ENCODE measurements at places on chromosomes 6 and 20.
A peak's percentile ranks its signal among the peaks of the same experiment; 100 is the strongest.

GRCh38 chr6:112920994-112921393 is 573.9 kb downstream of the RFPL4B start:
- DNase-seq, result no peak

- DNase-seq, result no peak
These were observed 13.6 kb downstream of the NHSL1 start for GRCh38 chr6:138485586-138486248.

- DNase-seq, result no peak
These were observed 32.5 kb downstream of the PHACTR3 start for GRCh38 chr20:59636766-59637370.

DNA sequence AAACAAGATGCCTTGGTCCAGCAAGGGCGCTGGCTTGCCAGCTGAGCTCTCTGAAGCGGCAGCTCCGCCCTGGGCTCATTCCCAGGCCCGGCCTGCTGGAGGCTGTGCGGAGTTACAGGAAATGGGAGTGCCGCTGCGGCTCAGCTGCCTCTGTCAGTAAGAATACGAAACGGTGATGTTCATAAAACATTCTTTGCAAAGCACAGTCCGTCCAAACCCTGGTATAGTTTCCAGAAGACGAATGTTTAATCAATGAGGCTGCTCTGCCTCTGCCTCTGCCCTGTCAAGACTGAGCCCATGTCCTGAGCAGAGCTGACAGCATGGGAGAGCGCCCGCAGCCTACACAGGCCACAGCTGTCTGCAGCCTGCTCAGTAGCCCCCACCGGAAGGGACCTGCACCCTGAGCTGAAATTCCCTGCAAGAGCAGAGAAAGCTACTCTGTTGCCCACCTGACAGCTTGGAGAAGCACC is 153.3 kb upstream of the SNX9 start:
- DNase-seq, result no peak

- no peak for DNase-seq
These were observed 50.6 kb downstream of the PDSS2 start for GRCh38 chr6:107408714-107409113.

- DNase-seq, result no peak
These were observed 83.3 kb downstream of the NCR2 start for GRCh38 chr6:41418741-41419140.

GRCh38 chr6:147738099-147738498 is 229.6 kb downstream of the SAMD5 start:
- DNase-seq, result no peak

- DNase-seq, result no peak
These were observed 46.6 kb upstream of the PTGIS start for GRCh38 chr20:49614338-49615050.

GRCh38 chr6:137928286-137928685 is 61.2 kb downstream of the TNFAIP3 start:
- peak; percentile 15 for DNase-seq

- no peak for DNase-seq
These were observed 39.9 kb downstream of the PREX1 start for GRCh38 chr20:48787861-48788375.

DNA sequence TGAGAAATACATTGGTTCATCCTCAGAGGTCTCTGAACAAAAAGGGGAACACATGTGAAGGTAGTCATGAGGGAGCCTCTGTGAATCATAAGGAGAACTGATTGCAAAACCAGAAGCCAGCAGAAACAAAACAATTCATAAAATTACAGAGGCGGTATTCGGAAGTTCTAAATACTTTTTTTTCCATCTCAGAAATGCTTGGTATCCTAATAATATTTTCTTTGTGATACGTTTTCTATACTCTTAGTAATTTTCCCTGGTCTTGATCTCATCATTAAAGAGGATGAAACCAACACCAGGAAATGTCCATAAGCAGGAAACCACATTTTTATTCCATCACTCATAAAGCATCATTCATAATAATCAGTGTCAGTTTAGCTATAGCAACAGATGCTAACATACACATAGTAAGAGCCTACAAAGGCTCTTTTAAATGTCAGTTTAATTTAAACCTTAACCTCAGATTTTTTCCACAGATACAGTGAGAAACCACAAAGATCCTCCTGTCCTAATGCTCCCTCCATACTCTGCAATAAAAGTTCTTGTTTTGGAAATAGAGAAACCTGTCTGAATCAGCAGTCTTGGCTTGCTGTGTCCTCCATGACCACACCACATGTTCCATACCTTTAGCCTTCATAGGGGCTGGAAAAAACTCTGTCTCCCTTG is 29.2 kb downstream of the SGK1 start:
- DNase-seq, result no peak

GRCh38 chr6:157847846-157848245 is 24.8 kb downstream of the SNX9 start:
- no peak for DNase-seq

DNA sequence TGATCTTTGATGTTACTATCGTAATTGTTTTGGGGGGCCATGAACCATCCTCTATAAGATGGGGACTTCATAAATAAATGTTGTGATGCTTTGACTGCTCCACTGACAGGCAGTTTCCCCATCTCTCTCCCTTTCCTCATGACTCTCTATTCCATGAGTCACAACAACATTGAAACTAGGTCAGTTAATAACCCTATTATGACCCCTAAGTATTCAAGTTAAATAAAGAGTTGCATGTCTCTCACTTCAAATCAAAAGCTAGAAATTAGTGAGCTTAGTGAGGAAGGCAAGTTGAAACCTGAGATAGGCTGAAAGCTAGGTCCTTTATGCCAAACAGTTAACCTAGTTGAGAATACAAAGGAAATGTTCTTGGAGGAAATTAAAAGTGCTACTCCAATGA is 491.0 kb downstream of the HAO1 start:
- no peak for DNase-seq

GRCh38 chr6:167581637-167582036 is 245.1 kb upstream of the AFDN start:
- DNase-seq, result no peak

- no peak for DNase-seq
These were observed 259.9 kb downstream of the ADGRG6 start for GRCh38 chr6:142561511-142562265.

DNA sequence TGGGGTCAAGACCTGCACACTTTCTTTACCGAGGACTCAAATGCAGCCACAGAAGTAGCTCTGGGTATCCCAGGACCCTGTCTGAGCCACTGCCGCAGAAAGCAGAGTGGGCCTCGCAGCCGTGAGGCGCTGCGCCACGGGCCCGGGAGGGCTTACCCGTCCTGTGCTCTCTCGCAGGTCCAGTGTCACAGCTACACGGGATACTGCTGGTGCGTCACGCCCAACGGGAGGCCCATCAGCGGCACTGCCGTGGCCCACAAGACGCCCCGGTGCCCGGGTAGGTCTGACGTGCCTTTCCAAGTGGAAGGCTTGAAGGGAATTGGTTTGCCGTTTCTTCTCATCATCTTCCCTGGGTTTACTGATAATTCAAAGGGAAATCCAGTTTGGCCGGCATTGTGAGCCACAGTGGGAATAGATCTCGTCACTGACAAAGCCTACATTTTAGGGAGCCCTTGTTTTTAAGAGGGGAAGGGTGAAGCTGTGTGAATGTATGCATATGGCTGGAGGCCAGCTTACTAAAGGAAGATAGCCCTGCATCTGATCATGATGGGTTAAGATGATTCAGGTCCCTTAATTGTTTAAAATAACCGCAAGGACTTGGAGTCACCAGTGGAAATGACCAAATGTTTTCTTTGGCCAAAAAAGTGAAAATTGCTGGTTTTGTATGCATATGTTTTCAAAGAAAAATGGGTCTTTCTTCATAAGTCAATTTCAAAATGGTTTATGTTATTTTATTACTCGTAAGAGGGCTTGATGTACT is 86.6 kb downstream of the SMOC2 start:
- no peak for DNase-seq

- no peak for DNase-seq
These were observed 37.9 kb upstream of the TGM2 start for GRCh38 chr20:38202982-38203293.
